ENCODE measurements at places on chromosomes 5 and 9.

DNA sequence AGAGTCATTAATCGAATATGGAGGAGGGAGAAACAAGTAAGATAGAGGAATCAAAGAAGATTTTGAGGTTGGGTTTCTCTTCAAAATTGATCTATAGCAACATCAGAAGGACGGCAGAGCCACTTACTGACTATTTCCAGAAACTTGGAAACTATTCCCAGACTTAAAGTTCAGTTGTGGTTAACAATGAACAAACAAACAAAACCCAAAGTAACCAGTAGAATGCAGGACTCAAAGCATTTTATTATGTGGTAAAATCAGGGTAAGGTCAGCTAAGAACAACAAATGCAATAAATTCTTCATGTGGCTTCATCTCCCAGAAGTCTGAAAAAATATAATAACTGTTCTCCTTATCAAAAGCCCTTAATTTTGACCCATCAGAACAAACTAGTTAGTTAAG lies 54.9 kb upstream of the OSMR start:
- no peak for DNase-seq

DNA sequence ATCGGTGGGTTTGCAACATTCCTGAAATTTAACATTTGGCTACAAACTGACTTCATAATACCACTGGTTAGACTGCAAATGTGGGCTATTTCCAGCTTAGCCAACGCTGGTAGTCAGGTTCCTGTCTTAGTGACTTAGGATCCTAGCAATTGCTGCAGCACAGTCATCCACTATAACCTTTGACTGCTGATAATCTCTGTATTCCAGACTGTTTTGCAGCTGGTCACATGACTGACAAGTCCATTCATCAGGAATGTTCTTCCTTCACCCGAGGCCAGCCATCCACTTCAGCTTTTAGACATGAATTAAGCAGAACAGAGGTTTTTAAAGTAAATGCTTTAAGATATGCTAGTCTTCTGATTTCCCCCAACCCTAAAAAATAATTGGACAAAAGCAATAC lies 425.9 kb upstream of the MPDZ start:
- DNase-seq, result no peak

DNA sequence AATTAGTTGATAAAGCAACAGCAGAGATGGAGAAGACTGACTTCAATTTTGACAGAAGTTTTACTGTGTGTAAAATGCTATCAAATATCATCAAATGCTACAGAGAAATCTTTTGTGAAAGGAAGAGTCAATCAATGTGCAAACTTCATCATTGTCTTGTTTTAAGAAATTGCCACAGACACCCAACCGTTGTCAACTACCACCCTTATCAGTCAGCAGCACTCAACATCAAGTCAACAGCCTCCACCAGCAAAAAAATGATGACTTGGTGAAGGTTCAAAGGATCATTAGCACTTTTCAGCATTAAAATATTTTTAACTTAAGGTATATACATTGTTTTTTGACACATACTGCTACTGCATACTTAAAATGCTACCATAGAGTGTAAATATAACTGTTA lies 888.8 kb downstream of the CDH18 start:
- no peak for DNase-seq

DNA sequence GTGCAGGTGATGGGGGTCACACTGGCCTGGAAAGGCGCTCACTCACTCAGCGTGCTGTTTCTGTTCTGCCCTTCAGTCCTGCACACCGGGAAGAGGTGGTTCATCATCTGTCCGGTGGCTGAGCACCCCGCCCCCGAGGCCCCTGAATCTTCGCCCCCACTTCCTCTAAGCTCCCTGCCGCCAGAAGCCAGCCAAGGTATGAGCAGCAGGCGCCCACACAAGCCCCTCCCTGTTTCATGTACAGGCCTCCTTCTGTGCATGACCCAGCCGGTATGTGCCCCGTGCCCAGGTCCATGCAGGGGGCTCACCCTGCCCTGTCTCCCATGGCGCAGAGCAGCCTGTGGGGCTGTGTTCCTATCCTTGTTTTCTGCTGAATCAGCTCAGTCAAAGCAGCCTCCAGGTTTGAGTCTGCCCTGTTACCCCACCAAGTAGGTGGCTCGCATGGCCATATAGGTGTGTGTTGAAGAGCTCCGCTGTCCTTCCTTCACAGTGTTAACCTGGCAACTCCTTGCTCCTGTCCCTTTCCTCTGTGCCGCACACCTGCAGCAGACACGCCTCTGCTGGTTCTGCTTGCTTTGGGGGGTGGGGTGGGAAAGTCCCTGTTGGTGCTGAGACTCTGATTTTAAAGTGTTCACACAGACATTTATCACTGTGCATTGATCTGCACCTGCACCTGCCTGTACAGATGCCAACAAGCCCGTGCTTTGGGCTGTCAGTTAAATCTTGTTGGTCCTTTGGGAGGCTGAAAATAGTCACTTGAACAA lies 84.8 kb downstream of the WNK2 start:
- DNase-seq, result no peak

DNA sequence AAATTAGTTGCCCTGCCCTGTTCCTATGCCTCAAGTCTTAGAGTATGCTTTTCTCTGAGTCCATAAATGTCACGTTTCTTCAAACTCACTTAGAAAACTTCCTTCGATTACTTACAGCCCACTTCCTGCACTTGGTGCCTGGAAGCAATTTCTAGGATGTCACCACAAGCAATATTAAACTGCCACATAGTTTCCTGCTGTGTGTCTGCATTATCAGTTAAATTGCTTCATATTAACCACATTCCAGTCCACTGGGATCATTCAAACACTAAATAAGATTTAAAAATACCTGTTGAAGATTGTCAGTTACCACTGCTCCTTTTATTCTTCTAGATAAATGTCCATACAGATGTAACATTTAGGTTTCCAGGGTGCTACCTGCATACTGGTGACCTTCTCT lies 4.1 kb downstream of the DENND1A start:
- DNase-seq, result no peak

DNA sequence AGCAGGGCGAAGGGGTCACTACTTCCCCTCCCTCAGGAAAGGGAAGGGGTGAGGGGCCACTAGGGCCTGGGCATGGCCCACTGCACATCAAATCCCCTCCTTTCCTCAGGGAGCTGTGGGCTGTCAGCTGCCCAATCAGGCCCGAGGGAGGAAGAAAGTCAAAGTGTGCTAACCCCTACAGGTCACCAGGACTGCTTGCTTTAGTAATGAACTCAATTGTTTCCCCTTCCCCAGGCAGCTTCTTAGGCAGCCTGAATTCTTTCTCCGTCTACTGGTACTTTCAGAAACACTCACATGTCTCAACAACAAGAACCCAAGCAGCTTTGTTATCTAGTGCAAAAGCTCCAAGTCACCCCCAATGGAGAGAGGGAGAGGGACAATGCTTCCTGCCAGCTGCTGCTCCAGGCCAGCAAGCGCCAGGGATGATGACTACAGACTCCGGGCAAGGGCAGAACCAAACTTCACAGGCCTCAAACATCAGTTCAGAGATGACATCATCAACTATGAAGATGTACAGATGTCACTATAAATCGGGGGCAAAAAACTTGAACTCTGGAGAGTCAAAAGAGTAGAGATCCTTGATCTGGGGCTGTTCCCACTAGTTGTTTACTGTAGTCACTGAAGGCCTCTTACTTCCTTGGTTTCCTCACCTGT lies 100.7 kb downstream of the SLIT3 start:
- no peak for DNase-seq

DNA sequence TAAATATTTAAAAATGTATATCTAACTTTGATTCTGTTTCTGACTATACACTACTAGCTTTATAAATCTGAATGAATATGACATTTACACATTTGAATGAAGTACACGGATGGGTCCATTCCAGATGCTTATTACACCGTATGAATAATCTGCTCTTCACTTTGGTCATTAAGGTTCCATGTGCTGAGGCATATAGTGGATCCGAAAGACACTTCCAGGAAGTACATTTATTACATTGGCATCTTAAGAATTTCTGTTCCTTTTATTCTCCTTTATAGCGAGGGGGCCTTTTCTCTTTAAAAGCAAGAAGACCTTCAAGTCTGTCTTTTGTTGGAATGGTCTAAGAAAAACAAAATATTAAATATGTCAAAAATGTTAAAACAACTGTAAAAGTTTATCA lies 147.6 kb downstream of the AUH start:
- no peak for DNase-seq

DNA sequence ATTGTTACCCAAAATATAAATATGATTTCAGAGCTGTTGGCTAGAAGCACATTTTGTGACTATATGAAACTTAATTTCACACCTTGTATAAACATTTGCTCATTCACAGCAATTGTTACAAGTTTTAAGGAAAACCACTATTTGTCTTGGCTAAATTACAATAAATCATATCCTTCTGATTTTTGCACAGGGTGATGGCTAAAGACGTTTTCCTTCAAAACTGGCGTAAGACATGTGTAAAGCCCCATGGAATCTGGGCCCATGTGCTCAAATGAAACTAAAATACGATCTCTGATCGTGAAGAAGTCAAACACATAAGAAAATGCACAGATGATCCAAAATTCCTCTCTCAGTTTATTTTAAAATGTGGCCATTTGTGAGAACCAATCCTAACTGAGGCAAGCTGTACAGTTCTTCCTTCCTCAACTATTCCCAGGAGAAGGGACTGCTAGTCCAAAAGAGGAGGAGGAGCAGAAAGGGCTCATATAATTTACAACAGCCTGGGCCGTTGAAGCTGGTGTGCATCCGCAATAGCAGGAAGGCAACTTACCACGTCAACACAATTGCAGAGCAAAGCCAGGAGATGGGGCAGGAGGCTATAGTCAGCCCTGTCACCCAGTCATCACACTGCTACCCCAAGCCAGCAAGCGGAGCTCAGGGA lies 98.4 kb downstream of the MED27 start:
- no peak for DNase-seq

GRCh38 chr5:120062515-120062917 lies 401.6 kb upstream of the PRR16 start:
- DNase-seq, result no peak

DNA sequence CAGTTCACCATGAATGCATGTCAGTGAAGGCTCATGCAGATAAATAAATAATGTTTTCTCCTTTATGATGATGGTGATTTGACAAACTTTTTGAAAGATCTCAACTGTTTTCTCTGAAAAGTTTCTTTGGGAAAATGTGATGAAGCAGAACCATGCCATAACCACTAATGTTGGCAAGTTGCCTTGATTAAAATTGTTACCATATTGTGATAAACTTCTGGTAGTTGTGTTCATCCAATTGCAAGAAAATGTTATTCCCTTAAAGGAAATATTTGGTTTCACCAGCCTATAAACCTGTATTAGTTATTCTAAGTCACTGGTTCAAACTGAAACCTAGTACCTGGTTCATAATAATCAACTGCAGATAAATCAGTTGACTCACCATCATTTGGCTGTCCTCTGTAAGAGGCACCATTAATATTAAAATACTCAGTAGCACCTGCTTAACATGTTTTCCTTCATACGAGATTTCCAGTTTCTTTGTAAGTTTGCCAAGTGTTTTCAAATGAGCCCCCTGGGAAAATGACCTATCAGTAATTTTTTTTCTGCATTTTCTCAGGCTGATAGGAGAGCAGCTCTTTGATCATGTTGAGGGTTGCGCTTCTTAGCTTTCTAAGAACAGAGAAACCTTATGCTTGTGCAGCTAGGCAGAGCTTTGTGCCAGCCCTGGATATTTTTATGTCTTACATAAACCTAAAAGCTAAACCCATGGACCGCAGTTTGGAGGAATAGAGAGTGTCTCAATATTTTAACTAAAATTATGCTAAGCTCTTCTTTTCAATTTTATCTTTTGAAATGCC lies 88.0 kb downstream of the LURAP1L start:
- no peak for DNase-seq

GRCh38 chr9:90805006-90805996 lies 3.7 kb downstream of the SYK start:
- DNase-seq, result no peak

DNA sequence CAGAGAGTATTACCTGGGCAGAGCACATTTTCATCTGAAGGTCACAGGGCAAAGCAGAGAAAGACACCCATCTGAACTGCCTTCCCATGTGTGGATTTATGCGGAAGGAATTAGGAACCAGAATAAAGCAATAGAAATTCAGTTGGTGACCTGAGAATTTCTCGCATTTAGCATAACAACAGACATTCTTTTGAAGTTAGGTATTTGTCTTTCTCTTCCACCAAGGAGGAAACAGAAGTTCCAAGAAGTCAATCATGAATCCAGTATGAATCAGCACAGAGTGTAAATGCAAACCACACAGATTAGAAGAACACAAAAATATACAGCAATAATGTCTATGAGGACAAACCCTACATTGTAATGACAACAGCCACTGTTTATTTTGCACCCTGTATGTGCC lies 515.2 kb upstream of the BRINP1 start:
- DNase-seq, result no peak

DNA sequence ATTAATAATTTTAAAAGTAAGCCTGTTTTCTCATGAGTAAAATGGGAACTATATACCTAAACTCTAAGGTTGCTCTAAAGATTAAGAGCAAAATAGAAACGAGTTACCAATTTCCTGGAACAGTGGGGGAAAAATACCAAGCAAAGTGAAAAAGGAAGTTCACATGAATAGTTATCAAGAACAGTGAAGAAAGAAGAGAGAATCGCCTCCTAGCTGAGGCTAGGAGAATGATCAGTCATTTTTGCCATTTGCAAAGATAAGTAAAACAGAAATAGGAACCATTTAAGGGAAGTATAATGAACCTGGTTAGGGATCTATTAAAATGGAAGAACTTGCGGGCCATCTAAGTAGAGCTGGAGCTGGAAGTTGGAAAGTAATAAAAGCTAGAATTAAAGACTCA lies 50.7 kb downstream of the P4HA2 start:
- no peak for DNase-seq

- DNase-seq, result no peak
Observed at GRCh38 chr5:9452181-9452580, 93.7 kb downstream of the SEMA5A start.

- DNase-seq, result no peak
Observed at GRCh38 chr9:87422999-87423398, 74.7 kb upstream of the DAPK1 start.

DNA sequence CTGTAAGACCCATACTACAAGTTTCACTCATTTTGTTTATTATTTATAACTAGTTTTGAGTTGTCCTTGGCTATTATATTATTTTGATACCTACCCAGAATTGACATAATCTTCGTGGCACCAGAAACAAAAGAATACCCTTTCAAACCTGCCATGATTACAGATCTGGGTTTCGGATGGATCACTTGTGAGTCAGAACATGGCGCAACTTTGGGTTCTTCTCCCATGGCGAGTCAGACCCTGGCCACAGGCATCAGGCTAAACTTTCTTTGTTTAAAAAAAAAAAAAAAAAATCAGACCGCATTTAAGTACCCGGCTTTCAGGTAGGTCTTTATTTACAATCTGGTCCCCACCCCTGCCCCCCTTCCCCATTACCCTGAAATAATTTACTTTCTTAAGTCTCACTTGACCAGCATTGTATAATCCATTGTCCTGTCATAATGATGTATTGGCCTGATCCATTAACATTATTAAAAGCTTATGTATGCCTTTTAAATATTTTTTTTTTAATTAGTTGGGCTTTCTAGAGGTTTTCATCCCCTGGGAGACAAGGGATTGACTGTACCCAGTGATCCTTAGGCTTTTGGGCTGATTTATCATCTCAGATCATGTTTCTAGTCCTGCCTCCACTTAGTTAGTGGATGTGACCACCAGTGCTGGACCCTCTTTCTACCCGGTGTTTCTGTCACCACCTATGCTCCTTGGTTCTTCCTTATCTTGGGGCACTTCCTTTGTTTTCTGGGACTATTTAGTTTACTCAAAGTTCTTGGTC lies 43.9 kb downstream of the F2RL2 start:
- no peak for DNase-seq

All from RWPE2 (cell line).